ENCODE measurements at places on chromosomes 6 and 20. TPM values are rescaled to one million over a fixed set of nuclear protein-coding genes. Genes with fewer than 3 reads are reported as not detected.

The DZANK1 gene
- 2.7 TPM for total RNA-seq

The PLEKHG1 gene
- total RNA-seq, result 0.68 TPM

The DOP1A gene
- total RNA-seq, result 2.5 TPM

The SLC9A8 gene
- total RNA-seq, result 9.4 TPM

The CEP250 gene
- 26.8 TPM for total RNA-seq

The HMGCLL1 gene
- total RNA-seq, result 0.08 TPM

The TOX2 gene
- 14.2 TPM for total RNA-seq

The COL9A3 gene
- 0.70 TPM for total RNA-seq

The BCAS1 gene
- 0.36 TPM for total RNA-seq

Measured in A549 treated with Hydrocortisone at 1 μM for 4 hours (cell line).